ENCODE measurements at places on chromosomes 12 and 14.

GRCh38 chr14:103657471-103657870 is 28.5 kb downstream of the KLC1 start:
- no peak for DNase-seq

DNA sequence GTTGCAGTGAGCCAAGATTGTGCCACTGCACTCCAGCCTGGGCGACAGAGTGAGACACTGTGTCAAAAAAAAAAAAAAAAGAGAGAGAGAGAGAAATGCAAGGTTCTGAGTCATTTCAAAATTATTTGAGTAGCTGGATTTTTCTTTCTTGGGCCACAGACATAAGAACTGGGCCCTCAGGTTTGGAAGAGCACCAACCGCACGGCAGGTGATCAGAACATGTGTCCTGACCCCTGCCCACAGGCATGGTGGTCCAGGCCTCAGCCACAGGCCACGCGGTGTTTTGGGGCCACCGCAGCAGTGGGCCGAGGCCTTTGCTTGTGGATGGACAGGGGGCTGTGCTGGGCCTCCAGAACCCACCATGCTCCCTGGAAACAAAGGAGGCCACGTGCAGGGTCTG is 126.7 kb downstream of the CALM1 start:
- no peak for DNase-seq

GRCh38 chr14:94043756-94044475 is 17.8 kb downstream of the OTUB2 start:
- DNase-seq, result no peak

DNA sequence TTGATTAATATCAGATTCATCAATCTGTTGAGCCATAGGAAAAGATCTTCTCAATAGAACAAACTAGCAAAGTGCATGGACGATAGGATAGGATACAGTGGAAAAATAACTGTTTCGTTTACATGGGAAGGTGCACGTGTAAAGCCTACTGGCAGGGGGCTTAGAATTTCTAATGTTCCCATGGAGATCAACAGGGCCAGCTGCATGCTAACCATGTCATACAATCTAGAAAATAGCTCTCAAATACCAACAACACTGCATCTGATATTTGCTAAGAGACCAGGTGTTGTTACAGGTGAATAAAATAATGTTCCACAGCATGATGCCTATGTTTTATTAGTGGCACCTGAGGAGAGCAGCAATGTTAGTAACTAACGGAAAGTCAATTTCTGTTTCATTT is 72.5 kb downstream of the ACSS3 start:
- DNase-seq, result no peak

DNA sequence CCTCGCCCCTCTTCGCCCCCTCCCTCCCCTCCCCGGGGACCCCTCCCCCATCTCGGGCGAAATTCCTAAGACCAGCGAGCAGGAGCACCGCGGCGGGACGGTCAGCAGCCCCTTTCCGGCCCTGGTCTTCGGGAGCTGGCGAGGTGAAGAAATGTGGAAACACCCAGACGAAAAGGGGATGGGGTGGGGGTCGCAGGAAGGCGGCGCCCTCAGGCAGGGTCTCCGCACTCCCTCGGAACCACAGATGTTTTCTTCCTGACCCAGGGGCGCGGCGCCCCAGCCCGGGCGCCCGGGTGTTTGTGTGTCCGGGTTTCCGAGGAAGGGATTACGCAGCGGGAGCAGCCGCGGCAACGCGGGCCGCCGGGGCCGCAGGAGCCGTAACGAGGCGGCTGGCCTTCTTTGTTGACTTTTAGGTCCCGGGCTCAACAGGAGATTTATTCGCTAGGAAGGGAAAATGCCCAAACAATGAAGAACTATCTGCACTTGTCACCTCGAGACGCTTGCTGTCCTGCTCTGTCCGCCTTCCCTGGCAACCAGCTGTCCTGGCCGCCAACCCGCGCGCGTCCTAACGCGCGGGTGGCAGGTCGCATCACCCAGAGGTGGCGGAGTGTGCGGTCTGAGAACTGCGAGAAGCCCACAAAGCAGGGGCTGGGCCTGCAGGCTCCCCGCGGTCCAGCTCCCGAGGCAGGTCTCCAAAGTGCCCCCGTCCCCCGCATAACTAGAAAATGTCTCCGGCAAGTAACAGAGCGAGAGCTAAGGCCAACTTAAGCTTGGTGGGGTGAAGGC is 7.0 kb downstream of the FOXA1 start:
- no peak for DNase-seq

GRCh38 chr14:24806061-24806678 is 172.2 kb upstream of the GZMB start:
- no peak for DNase-seq

- DNase-seq, result no peak
Observed at GRCh38 chr14:78405079-78405856, 235.1 kb downstream of the NRXN3 start.

- no peak for DNase-seq
Observed at GRCh38 chr12:7131502-7131866, 1.3 kb downstream of the CLSTN3 start.

- DNase-seq, result no peak
Observed at GRCh38 chr14:34620115-34620514, 9.8 kb downstream of the SNX6 start.

DNA sequence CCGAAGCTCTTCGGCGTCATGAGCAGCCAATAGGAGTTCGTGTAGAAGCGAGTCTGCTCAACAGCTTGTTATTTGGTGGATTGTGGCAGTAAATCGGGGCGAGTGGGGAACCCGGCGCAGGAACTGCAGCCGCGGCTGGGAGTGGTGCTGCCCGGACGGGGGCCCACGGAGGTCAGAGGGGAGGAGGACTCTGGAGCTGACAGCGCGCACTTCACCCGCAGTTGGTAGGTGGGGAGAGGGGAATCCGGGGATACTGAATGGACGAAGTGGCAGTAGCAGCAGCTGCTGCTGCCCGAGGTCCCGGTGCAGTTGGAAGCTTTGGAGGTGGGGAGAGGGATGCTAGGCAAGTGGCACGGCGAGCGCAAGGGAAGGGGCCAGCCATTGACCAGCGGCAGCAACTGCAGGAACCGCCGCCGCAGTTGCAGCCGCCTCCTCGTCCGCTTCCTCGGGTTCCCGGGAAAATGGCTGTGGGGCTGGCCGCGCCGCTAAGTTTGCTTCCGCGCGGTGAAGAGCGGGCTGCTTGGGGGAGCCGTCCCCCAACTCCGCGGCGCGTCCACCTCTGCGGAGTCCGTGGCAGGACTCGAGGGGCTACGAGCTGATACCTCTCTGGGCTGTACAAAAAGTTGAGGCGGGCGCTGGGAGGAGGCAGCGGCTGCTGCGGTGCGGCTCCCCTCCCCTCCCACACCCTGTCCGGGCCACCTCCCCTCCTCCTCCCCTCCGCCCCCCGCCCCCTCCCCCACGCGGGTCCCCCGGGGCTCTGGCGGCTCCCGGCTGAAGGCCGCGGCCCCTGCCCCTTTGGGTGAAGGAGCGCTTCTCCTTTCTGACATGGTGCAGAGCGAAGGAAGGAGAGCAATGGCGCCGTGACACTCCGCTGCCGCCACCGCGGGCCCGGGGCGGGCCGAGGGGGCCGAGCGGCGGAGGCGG is at the start of gene ARID4A:
ARID4A (plus strand) TSS at position 79 of the 924 bp plus-strand sequence. CDS start 1,300 bp downstream, outside the sequence.
- DNase-seq, result no peak

GRCh38 chr14:64942531-64943111 is at the start of gene GPX2:
TSS of gene GPX2 (minus strand) at chr14:64942745. CDS start at chr14:64942726, 19 bp downstream.
- DNase-seq, result no peak

DNA sequence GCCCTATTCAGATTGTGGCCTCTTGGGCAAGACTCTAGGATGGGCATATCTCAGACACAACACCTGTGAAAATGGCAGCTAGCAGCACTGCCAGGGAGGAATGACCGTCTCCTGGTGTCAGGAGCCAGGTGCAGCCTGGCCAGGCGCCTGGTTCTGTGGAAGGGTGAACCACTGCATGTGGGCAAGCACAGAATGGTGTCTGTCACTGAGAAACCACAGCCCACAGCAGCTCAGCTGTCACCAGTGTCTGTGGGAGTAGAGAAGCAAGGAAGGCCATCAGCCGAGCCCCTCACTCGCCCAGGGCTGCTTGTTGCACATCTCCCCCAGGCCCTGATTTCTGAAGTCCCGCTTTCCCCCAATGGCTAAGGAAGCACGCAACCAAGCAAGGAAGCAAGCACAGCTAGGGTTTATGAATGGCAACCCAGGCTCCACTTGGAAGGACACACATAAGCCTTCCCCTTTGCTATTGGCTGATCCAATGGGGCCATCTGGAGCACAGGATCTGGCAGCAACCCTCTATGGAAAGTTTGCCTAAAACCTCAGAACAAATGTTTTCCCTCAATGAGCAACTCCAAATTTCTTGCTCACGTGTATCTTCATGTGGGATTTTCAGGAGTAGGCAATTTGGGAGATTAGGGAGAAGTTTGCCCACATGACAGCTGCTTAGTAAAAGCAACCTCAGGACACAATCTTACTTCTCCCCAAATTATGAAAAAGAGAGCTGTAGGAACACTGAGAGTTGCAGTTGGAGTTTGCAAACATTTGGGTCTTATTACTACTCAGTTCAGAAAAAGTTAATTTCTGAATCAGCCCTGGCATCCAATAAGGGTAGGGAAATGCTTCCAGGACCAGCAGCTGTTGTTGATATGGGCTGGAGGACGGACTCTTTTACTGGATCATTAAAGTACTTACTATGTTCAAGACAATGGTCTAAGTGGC is 44.7 kb downstream of the GPHB5 start:
- no peak for DNase-seq

GRCh38 chr12:65822732-65823512 is 1.4 kb upstream of the HMGA2 start:
- no peak for DNase-seq

GRCh38 chr12:30796313-30796780 is 41.6 kb upstream of the CAPRIN2 start:
- DNase-seq, result no peak

DNA sequence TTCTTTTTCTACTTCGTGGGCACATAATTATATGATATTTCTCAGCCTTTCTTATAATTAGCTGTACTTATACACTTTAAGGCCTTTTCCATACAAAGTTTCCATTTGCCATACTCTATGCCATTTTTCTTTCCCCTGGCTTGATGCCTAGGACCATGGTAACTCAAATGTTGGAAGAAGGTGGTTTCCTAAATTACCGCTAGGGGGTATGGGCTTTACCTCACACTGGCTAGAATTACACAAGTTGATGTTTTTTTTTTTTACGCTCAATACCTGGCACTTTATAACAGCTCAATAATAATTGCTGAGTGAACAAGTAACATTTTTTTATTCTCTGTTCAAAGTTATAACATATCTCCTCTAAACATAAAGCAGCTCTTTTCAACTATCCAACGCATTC is 306.8 kb upstream of the LRFN5 start:
- no peak for DNase-seq

DNA sequence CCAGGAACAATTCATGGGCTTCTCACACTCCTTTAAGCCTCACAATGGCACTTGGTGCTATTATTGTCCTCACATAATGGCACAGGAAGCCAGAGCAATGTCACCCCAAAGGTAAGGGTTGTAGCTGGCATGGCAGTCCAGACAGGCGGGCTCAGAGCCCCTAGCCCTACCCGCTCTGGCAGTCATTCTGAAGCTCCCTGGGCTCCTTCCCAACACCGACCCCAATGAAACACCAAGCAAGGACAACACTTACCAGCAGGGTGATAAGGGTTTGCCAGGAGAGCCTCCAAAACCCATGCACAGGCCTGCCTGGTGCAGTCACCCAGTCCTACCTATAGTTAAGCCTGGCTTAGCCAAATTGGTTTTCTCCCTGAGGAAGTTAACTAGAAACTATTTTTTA is 30.8 kb downstream of the MAX start:
- no peak for DNase-seq

- no peak for DNase-seq
Observed at GRCh38 chr14:50031602-50032313, 84.6 kb downstream of the VCPKMT start.

DNA sequence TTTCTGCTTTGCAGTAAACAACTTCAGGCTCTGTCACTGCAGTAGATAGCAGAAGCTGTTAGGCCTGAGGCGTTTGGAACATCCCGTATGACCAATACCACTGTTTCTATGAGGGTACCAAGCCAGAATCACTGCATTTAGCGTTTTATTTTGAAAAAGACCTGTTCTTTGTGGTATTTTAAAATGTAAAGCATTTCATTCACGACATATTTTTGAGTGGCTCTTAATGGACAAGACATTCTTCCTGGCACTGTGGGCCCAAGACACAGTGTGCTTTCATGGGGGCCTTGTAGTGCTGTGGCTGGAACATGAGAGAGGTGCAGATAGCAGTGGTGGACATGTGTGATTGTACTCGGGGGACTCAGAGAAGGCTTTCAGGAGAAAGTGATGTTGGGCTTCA is 86.4 kb downstream of the DDX51 start:
- no peak for DNase-seq

- DNase-seq, result no peak
Observed at GRCh38 chr12:55935738-55936151, 4.8 kb downstream of the DGKA start.

DNA sequence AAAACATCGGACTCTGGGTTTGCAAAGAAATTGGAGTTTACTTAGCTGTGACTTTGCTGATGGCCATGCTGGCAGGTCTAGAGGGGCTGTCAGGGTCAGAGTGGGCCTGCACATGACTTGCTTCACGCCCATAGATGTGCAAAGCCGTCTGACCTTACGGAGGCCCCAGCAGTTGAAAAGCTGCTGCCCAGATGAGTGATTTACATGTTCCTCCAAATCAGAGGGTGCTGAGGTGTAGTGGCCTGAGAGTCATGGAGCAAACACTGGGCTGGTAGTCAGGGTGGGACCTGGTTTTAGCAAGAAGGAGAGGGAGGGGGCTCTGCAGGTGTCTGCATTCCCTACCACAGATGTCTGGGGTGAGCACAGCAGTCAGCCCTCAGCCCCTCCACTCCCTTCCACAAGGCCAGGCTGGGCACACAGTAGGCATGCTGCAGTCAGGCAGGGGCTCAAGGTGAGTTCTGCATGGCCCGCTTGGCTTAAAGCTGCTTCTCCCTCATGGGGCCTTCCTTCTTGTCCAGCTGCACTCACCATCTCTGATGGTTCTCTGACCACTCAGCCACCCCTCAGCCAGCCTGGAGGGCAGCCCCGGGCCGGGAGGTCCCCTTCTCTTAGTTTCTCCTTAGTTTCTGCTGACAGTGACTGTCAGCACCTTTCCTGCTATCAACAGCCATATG is 34.2 kb upstream of the EML1 start:
- DNase-seq, result no peak

GRCh38 chr14:94284221-94284620 is 8.8 kb downstream of the SERPINA10 start:
- DNase-seq, result no peak

DNA sequence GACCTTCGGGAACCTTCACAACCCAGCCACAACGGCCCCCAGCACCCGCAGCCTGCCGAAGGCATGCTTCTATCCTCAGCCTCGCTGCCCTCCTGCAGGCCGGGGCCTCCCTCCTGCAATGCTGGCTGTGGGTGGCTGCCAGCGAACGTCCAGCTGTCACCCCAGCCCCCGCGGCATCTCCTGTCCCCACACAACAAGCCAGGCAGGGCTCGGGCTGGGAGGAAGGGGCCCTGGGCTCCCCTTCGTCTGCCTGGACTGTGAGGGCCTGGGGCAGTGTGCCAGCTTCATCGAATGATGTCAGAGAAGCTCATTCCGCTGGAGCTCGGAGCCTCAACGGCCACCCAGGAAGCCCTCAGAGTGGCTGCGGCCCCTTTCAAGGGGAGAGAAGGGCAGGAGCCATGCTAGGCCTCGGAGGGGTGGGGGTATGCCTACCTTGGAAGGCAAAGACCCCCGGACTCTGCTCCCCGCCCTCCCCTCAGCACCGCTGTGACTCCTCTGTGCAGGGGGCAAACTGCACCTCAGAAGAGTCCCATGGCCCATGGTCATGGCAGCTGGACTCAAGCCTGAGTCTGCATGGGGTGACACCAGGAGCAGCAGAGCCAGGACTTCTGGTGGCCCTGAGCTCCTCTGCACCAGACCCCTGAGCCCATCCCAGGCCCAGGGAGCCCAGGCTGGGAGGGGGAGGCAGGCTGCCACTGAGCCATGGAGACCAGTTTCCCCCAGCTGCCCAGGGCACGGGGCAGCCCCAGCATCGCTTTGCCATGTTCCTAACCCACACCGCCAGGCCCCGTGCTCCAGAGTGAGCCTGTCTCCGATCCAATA is 24.7 kb upstream of the C14orf180 start:
- DNase-seq, result no peak
